GM04504 (cell line): ENCODE measurements at places on chromosomes 2 and 18.

- DNase-seq, result no peak
Observed at GRCh38 chr2:150358468-150358807, 129.0 kb downstream of the RND3 start.

DNA sequence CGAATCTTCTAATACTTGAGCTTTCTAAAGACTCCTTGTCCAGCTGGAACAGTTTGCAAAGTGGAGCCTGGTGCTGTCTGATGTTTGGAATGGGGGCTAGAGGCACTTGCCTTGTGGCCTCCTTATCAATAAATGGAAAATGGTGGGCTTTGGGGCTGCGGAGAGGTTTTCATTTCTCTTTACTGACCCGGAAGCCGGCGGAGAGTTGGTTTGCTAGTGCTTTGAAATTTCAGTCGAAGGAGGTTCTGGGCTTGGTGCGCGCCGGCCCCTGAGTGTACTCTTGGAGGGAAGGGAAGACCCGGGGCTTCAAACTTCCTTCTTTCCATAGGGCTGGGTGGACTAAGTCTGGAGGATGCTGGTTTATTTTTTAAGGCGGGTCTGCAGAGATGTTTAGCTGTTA is 714 bp downstream of the RPIA start:
- no peak for DNase-seq

GRCh38 chr2:228675091-228675490 is 493.6 kb upstream of the SPHKAP start:
- no peak for DNase-seq

DNA sequence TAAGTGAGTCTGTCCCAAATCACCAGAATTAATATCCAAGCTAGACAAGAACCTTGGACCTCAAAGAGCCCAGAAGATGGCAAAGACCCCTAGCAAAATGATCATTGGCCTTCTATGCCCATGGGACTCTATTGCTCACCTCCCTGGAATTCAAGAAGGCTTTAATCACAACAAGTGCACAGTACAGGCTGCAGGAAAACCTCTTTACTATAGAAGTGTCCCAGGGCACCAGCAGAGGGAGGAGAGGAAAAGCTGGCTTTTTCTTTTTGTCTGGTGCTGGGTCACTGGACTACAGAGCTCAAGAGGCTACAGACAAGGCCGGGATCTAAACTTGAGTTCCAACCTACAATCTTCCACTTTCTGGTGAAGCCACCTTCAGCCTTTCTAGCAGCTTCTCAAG is 88.3 kb upstream of the PPP1CB start:
- no peak for DNase-seq

- DNase-seq, result no peak
Observed at GRCh38 chr18:52679354-52679753, 339.4 kb downstream of the DCC start.

DNA sequence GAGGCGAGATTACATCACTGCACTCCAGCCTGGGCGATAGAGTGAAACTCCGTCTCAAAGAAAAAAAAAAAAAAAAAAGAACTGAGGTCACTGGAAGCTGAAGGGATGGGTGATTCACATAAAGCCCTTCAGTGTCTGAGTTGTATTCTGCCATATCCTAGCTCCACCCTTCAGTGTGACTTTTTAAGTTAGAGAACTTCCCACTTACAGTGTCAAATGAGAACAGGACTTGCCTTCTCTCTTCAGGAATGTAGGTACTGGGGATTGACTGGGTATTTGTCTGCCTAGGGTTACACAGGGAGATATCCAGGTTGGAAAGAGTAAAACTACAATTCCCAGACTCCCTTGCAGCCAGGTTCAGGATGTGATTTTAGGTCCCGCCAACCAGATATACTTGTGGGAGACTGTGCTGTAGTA is 37.9 kb downstream of the EHD3 start:
- DNase-seq, result no peak

GRCh38 chr2:124804014-124804940 is 779.2 kb downstream of the CNTNAP5 start:
- no peak for DNase-seq

DNA sequence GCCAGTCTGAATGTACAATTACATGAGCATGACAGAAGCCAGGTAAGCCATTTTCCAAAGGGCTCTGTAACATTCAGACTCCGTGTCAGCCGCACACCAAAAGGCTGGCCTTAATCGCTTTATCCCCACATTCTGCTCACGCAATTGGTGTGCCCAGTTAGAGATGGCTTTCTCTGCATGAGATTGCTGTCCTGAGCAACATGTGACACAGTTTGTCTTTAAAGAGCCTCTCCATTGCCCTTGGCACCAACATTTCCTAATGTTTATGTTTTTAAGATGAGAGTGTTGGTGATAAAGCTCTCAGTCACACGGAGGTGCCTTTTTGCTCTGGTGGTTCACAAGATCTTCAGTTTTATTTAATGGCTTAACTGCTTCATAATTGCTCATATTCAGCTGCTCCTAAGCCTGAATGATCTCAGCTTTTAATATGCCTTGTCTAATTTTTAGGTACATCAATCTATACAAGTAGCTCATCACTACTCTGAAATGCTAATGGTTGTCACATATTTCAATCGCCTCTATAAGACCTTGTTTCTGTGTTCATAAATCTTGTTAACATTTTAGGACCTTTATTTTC is 164.8 kb upstream of the ACVR2A start:
- DNase-seq, result no peak

GRCh38 chr2:234339501-234339900 is 157.4 kb downstream of the ARL4C start:
- DNase-seq, result no peak

DNA sequence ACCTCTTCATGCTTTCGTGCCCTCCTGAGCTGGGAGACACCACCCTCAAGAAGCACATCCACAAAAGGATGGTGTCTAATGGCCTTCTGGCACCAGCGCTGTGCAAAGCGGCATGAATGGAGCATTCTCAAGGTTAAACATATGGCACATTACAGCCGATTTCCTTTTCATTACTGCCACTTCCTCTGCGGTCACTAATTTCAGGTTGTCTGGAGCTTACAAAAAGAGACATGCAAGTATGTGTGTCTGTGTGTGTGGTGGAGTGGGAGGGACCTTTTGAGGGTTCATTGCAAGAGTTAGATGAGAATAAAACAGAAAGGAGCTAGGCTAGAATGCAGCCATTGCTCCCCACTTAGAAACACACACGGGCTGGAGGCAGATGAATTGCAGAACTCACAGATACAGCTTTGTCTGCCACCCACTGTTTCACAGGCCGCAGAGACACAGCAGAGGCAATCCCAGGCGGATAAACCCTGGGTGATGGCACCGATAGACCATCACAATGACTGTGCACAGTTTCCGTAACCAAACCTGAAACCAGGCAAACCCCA is 76.0 kb downstream of the TGIF1 start:
- DNase-seq, result no peak

GRCh38 chr2:112705575-112705974 is 15.2 kb upstream of the NT5DC4 start:
- DNase-seq, result no peak

DNA sequence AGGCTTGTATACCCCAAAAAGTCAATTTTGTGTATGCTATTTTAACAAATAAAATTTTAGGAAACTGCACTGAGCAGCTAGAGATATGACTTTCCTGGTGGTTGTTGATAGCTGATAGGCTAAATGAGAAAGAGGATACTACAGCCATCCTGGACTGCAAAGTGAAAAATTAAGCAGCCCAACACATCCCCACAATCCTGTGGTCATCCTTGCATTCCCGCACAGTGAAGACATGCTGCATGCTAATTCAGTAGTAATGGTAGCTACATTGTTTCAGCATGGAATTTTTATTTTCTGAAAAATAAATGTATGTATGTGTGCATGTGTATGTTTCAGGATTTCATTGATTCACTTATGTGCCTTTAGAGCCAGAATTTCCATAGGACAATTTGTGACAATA is 124.2 kb upstream of the CCDC68 start:
- DNase-seq, result no peak

GRCh38 chr18:7890075-7890474 is 323.0 kb downstream of the PTPRM start:
- DNase-seq, result no peak

- DNase-seq, result no peak
Observed at GRCh38 chr2:159108181-159108893, 139.9 kb downstream of the TANC1 start.

GRCh38 chr2:62808554-62808953 is 103.0 kb downstream of the EHBP1 start:
- no peak for DNase-seq

DNA sequence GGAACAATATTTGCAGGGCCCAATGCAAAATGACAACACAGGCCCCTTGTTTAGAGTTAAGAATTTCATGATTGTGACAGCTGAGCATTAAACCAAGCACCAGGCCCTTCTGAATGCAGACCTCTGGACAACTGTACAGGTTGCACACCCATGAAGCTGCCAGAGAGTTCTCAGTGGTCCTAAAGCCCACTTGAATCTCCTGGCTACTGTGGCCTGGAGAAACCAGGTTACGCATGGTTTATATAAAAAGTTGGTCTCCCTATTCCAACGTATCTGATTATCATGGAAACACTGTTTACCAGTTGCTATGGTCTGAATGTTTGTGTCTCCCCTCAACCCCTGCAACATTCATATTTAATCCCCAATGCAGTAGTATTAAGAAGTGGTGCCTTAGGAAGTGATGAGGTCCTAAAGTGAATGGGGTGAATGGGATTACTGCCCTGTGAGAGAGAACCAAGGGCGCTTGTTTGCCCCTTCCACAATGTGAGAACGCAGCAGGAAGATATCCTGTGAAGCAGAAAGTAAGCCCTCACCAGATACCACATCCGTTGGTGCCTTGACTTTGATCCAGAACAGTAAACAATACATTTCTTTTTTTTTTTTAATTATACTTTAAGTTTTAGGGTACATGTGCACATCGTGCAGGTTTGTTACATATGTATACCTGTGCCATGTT is 48.0 kb upstream of the ANXA4 start:
- DNase-seq, result no peak

DNA sequence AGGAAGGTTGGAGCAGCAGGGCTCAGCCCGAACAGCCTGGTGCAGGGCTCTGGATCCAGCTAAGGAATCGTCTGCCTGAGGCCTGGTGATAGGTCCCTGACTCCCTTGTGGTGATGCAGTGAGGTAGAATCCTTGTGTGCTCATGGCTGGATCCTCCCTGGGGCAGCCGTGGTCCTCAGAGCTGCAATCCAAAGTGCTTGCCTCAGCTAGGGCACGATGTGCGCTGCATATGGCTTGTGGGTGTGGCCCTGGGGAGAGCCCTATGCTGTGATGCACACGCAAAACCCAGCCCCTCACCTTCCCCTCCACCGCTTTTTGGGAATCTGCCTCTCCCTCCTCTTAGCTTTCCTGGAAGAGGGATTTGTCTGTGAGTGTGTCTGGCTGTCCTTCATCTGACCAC is 142.2 kb downstream of the DYSF start:
- DNase-seq, result no peak

GRCh38 chr18:77935342-77935741 is 685.7 kb downstream of the GALR1 start:
- no peak for DNase-seq

- no peak for DNase-seq
Observed at GRCh38 chr18:23353459-23353858, 99.6 kb upstream of the RIOK3 start.
